ENCODE measurements at places on chromosomes 6 and 20.

GRCh38 chr20:23245553-23246181 is 104.9 kb upstream of the NXT1 start:
- no peak for DNase-seq

DNA sequence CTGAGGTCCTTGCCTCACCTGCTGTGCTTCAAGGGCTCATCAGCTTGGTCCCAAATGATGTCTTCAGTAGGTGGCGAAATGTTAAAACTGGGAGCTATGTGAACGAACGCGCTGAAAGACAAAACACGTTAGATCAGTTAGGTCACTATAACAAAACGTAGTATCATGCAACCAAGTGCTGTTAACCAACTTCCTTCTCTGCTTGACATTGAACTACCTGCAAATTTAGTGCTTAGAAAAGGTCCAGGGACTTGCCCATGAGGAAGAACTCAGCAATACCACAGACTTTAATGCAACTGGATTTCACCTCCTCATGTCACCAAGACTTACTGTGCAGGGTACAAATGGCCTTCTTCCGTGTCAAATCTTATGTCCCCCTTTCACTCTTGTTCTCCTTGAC is 24.8 kb downstream of the BACH2 start:
- no peak for DNase-seq

- no peak for DNase-seq
Measured at GRCh38 chr6:44698602-44699001, 311.1 kb downstream of the CDC5L start.

GRCh38 chr20:23368316-23369071 is 6.5 kb downstream of the GZF1 start:
- no peak for DNase-seq

DNA sequence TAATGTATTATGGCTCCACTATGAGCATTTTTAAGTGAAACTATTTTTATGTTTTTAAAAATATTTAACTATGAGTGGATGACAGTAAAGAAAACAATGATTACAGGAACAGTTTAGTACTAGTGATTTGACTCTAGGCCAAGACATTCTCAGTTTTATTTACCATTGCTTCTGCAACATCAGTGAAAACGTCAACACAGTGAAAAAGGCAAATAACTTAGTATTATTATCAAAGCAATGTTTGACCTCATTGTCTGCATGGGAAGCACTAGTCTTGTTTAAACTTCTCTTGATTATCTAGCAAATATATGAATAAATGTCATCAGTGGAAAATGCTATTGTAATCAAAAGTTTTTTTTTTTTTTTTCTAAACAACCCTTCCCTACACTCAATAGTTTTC is 165.0 kb downstream of the HTR1B start:
- DNase-seq = no peak

DNA sequence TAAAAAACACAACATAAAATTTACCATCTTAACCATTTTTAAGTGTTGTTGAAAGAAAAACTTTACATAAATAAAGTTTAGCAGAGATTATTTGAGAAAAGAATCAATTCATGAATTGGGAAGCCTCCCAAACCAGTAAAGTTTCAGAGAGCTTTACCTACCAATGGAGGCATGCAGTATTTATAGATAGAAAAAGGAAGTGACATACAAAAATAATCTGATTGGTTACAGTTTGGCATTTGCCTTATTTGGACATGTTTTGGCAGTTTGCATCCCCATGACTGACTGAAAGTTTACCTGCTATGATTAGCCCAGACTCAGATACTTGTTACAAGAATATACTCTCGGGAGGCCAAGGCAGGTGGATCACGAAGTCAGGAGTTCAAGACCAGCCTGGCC is 3.7 kb upstream of the CMTR1 start:
- DNase-seq = no peak

DNA sequence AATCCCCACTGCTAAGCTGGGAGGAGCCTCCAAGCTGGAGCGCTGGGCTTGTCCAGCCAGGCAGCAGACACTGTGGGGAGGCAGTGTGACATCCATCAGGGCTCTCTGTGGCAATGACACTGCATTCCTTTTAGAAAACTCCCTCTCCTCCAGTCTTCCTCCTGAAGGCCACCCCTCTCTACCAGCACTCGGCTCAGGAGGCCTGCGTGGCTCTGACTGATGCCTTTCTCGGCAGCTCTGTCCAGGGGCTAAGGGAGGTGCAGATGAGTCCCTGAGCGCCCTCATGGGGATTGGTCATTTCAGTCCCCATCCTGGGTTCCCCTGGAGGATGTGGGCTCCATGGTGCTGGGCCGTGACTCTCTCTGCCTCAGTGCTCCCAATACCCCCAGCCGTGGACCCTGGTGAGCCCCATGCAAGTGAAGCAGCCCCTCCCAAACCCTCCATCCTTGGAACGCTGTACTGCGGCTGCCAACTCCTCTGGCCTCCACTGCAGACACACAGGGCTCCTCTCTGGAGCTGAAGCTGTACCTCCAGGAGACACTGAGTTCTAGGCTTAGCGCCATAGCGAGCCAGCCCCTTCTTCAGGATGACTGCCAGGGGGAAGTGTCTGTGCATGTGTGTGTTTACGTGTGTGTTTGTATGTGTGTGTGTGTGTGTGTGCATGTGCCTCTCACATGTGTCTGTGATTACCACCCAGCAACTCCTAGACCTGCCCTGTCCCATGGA is 209.6 kb downstream of the ERMARD start:
- no peak for DNase-seq

DNA sequence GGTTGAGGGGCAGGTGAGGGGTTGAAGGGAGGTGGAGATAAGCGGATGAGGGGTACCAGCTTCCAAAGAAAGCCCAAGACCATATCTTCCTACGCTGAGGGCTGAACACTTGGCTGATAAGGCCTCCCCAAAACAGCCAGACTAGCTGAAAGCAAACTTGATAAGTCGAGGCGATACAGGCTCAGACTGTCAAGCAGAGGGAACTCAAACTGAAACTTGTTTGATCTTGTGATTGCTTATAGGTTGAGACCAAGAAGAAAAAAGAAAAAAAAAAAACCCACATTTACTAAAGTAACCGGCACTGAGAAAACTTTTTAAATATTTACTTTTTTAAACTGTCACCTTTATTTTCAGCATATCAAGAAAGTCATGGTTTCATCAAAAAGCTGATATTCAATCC is 73.6 kb downstream of the TRERF1 start:
- no peak for DNase-seq

DNA sequence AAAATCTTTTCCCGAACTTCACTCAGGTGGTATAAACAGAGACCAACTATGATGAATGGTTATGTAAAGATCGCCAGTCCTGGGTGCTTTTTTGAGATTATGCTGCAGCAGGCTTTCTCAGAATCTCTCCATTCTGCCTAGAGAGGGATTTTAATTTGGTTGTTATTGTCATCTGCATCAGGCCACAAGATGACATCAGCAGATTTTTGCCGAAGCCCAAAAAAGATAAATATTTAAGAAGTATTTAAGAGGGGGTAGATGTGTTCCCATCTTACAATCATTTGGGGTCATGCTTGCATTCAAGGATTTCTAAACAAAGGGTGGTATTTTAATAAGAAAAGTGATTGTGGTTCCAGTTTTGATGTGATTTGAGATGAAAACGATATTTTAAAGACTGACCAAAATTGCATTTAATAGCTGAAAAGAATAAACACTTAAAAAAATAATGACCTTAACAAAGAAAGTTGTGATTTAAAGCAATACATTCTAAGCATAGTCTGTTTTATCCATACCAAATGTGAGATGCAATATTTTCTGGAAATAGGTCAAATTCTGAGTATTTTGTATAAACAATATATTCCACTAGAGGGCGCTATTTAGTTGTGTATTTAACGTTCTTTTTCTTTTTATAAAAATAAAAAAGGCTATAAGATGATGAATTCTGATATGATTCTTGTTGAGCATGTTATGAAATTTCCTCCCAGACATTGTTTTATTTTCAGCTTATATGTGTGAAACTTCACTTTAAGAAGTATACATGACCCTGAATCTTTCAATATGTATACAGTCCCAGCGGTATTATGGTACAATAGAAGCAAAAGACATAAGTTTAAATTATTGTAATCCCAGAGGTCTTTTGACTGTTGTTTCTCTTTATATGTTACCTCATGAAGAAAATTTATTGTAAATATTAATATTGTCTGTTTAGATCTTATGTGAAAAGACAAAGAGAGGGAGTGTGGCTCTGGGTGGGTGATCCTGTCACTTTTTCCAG is 51.0 kb upstream of the ZFP64 start:
- DNase-seq = no peak

GRCh38 chr6:134098276-134098675 is 45.9 kb upstream of the SLC2A12 start:
- no peak for DNase-seq

DNA sequence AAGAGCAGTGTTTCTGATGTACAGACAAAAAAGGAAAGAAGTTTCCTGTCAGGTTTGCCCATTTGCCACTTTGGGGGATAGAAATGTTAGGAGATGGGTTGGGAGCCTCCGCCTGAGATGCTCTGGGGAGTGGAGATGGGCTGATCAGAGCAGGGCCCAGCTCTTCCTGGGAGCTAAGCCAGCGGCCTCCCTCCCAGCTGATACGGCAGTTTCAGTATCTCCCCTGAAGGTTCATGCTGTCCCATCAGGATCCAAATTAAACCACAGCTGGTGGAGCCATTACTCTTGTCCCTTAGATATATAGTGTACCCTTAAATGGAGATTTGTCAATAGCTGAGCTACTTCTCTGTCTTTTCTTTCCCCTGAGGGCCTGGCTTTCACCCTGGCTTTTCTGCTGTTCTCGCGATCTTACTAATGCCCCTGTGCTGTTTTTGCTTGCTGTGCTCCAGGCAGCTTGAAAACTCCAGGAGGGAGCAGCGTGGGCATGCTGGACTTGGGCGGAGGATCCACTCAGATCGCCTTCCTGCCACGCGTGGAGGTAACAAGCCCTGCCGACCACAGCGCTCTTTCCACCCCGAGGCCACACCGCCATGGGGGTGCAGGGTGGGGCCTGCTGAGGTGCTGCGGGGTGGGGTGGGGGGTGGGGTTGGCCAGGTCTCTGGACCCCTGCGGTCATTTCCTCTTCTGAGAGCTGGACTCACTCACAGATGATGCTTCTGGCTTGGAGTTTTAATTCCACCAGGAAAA is 20.9 kb downstream of the ENTPD6 start:
- no peak for DNase-seq

- no peak for DNase-seq
Measured at GRCh38 chr20:37262505-37262904, 891 bp upstream of the GHRH start.

- DNase-seq = no peak
Measured at GRCh38 chr20:51656726-51657260, 111.4 kb downstream of the ATP9A start.

DNA sequence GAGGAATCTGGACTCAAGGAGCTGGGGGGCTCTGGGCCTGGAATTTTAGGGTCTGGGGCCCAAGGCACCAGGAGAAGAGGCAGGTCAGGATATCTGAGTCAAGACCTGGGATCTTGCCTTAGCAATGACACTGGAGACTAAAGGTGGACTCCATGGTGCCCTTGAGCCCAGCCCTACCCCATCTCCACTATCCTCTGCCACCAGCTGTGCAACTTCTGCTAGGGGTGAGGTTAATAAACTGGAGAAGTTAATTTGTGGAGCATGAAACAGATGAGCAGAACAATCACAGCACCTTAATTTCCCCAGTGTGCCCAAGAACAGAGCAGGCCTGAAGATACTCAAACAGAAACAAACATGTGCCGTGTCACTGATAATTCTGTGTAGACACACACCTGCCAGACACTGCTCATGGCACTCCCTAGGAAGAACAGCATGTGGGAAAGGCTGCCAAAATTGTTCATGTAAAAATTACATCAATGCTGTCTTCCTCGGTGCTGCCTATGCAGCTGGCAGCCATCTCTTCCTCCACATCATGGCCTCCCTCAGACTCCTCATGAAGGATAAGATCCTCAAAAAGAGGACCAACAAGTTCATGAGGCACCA is 3.2 kb downstream of the HLA-DPB1 start:
- DNase-seq = no peak

- peak; percentile 91 for DNase-seq
Measured at GRCh38 chr6:113564371-113565171, 292.6 kb upstream of the MARCKS start.

All from NCI-H1092 (cell line).